ENCODE measurements at places on chromosomes 1 and 21.

- no peak for DNase-seq
These were observed 904 bp downstream of the GJB3 start for GRCh38 chr1:34781844-34782391.

DNA sequence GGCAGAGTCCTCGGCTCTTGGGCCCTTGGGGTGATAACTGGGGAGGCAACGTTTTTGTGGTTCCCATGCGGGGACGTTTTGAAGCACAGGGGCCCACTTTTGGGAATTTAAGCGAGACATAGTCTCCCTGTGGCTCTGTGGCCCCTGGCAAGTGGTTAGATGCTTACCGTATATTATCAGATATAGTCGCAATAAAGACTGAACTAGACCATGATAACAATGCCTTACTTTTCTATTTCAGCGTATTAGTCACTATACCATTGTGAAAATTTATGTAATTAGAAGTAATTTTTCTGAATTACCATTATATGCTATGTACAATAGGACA, 538 bp upstream of the RCAN1 start:
- no peak for DNase-seq

DNA sequence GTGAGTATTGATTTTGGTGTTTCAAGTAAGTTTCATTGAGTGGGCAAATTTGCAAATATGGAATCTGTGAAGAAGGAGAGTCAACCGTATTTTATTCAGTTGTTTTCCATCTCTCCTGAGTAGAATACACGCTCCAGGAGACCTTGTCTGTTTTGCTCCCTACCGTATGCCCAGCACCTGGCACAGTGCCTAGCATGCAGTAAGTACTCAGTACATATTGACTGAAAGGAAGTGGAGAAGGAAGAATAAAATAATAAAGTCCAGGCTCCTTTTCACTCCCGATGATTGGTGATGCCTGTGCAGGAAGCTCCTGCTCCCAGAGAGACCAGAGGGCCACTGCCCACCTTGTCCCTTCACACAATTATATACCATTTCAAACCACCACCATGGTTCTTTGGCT, 59.4 kb upstream of the NEK2 start:
- DNase-seq: no peak

- DNase-seq: no peak
These were observed 10.0 kb downstream of the KLF18 start for GRCh38 chr1:44131411-44131810.

GRCh38 chr1:8025061-8025670, 943 bp downstream of the ERRFI1 start:
- no peak for DNase-seq

GRCh38 chr21:27083144-27083543, 116.3 kb upstream of the ADAMTS5 start:
- DNase-seq: no peak

GRCh38 chr1:20999525-21000244, 177.0 kb downstream of the EIF4G3 start:
- no peak for DNase-seq

Measured in stimulated activated CD8-positive, alpha-beta memory T cell treated with anti-CD3 and anti-CD28 coated beads, Interleukin-2, amount 100 ng/mL, for 1 hour (primary cell).